Hepatocyte (in vitro differentiated cells): ENCODE measurements at places on chromosomes 5 and 9. TPM values are rescaled to one million over a fixed set of nuclear protein-coding genes. Genes with fewer than 3 reads are reported as not detected.

DNA sequence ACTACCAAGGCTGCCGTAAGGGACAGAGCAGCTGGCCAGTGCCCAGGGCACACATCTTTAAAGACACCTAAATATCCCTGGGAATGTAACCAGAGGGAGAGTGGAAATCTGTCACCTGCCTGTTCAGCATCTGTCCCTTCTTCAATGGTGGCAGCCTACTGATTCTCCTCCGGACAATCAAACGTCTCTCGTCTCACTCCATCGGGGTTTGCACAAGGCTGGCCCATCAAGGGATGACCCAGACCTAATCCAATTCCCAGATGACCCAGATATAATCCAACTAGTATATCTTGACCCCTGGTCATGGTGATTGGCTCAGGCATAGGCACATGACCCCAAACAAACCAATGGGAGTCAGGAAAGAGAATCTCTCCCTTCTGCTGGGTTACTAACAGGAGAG, 93.5 kb downstream of the HRH2 start:
- H3K27me3 ChIP-seq = peaks cover 10% of the 10 kb centered on the region
- H3K27ac ChIP-seq = no peak overlapping the region
- H3K4me1 ChIP-seq = no peaks in the 10 kb centered on the region
- peak; percentile 0 for DNase-seq

DNA sequence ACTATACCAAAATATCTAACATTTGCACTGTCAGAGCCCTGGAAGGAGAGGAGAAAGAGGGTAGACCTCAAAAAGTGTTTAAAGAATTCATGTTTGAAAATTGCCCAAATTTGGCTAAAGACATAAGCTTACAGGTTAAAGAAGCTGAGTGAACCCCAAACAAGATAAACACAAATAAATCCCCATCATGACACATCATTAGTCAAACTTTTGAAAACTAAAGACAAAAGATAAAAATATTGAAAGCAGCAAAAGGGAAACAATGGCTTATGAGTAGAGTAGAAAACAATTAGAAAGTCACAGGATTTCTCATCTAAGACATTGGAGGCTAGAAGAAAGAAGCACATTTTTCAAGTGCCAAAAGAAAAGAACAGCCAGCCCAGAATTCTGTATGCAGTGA, 6.1 kb upstream of the UBLCP1 start:
- H3K27me3 ChIP-seq = peaks cover 7% of the 10 kb centered on the region
- H3K36me3 ChIP-seq = no peaks in the 10 kb centered on the region
- H3K4me1 ChIP-seq = peaks cover under 1% of the 10 kb centered on the region

DNA sequence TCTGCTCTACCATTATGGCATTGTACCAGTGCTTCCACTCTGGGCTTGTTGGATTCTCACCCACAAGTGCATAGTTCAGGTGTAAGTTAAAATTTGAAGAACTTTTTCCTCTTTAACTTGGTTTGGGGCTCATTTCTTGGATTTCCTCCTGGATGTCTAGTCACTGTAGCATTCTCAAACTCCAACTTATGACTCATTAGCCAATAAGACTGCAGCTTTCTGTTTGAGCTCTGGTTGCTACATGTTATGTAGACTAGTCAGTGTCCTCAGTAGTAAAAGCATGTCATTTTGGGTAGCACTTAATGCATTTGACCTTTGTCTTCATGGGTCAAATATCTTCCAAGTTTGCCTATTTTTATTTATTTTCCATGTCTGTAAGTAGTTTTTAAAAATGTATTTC, 790.8 kb downstream of the BRINP1 start:
- no peaks in the 10 kb centered on the region for H3K4me1 ChIP-seq
- no peak for DNase-seq
- H3K27ac ChIP-seq = no peak overlapping the region
- no peak overlapping the region for H3K4me3 ChIP-seq
- no peaks in the 10 kb centered on the region for H3K27me3 ChIP-seq

- no peak overlapping the region for H3K4me3 ChIP-seq
- H3K36me3 ChIP-seq = no peaks in the 10 kb centered on the region
- no peaks in the 10 kb centered on the region for H3K27me3 ChIP-seq
- H3K4me1 ChIP-seq = peaks cover 4% of the 10 kb centered on the region
- no peak for DNase-seq
Observed at GRCh38 chr5:163659568-163659902, 154.1 kb downstream of the MAT2B start.

DNA sequence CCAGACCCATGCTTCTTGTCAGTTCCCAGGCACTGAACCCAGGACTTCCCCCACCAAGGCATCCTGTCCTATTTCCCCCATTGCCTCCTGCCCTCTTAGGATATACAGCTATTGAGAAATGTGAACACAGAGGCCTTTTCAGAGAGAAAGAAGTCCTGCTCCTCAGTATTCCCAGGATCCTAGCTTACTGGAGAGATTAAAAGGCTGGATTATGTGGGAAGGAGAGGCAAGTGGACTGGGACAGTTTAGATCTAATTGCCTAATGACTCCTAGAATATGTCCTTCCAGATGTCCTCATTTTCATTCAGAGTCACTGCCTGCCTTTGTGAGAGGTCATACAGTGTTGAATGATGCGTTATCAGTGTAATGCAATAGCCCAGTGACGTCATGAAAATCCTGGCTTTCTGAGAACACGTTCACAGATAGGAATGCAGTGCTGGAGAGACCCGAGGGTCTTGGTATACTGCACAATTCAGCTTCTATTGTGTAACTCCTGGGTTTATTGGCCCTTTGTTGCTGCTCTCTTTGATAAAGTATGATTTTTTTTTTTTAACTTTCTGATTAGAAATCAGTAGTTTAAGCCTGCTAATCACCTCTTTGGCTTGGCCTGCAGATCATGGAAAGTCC, 26.2 kb downstream of the WWC1 start:
- DNase-seq = peak; percentile 95
- H3K4me1 ChIP-seq = peaks cover 53% of the 10 kb centered on the region
- no peaks in the 10 kb centered on the region for H3K27me3 ChIP-seq
- H3K27ac ChIP-seq = peak overlapping the region; percentile 99
- H3K36me3 ChIP-seq = no peaks in the 10 kb centered on the region
- no peak overlapping the region for H3K4me3 ChIP-seq

DNA sequence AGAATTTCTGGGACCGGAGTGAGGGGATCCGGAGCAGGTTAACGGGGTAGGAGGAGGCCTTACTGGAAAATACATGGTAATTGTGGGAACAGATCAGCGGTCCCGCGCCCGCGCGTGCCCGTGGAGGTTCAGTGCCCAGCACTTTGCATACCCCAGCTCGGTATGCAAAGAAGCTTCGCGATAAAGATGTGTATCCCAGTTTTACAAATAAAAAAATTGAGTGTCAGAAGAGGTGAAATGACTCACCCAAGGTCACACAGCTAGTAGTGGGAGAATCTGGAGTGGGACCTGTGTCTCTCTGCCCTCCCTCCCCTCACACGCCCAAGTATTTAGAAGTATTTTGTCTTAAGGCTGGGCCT, 967 bp downstream of the NEURL1B start:
- peaks cover 9% of the 10 kb centered on the region for H3K4me1 ChIP-seq
- H3K4me3 ChIP-seq = no peak overlapping the region
- H3K36me3 ChIP-seq = no peaks in the 10 kb centered on the region
- H3K27me3 ChIP-seq = peaks cover 10% of the 10 kb centered on the region
- no peak for DNase-seq

The MEF2C gene
- total RNA-seq = 11.0 and 14.6 TPM in 2 replicates

The MYMK gene
- total RNA-seq = not detected in 2 replicates

The SLC24A2 gene
- 0.08 and 0.10 TPM in 2 replicates for total RNA-seq

The MUSK gene
- total RNA-seq = 0.47 and 1.2 TPM in 2 replicates

The LHX6 gene
- 0.10 and 0.16 TPM in 2 replicates for total RNA-seq
